Tibial artery (tissue), 4 donors: ENCODE measurements at places on chromosomes 6 and 20.

GRCh38 chr20:4729265-4729664 is 7.6 kb downstream of the PRND start:
- DNase-seq, result no peak
- H3K4me3 ChIP-seq, result no peak overlapping the region
- no peak overlapping the region for H3K27ac ChIP-seq
- no peaks in the 10 kb centered on the region for H3K36me3 ChIP-seq

- H3K4me3 ChIP-seq, result no peak overlapping the region
- no peaks in the 10 kb centered on the region for H3K4me1 ChIP-seq
- DNase-seq, result no peak
- no peak overlapping the region for H3K27ac ChIP-seq
- no peaks in the 10 kb centered on the region for H3K27me3 ChIP-seq
These were observed 643.8 kb downstream of the HDGFL1 start for GRCh38 chr6:23213193-23213592.

- H3K4me3 ChIP-seq, result no peak overlapping the region
- no peak overlapping the region for H3K27ac ChIP-seq
- H3K36me3 ChIP-seq, result no peaks in the 10 kb centered on the region
These were observed 104.9 kb upstream of the SYNDIG1 start for GRCh38 chr20:24364482-24364881.

GRCh38 chr6:47061309-47062300 is 19.5 kb upstream of the ADGRF1 start:
- no peak for DNase-seq
- H3K27me3 ChIP-seq, result no peaks in the 10 kb centered on the region
- no peak overlapping the region for H3K27ac ChIP-seq
- no peak overlapping the region for H3K4me3 ChIP-seq
- H3K36me3 ChIP-seq, result no peaks in the 10 kb centered on the region
- H3K4me1 ChIP-seq, result no peaks in the 10 kb centered on the region

DNA sequence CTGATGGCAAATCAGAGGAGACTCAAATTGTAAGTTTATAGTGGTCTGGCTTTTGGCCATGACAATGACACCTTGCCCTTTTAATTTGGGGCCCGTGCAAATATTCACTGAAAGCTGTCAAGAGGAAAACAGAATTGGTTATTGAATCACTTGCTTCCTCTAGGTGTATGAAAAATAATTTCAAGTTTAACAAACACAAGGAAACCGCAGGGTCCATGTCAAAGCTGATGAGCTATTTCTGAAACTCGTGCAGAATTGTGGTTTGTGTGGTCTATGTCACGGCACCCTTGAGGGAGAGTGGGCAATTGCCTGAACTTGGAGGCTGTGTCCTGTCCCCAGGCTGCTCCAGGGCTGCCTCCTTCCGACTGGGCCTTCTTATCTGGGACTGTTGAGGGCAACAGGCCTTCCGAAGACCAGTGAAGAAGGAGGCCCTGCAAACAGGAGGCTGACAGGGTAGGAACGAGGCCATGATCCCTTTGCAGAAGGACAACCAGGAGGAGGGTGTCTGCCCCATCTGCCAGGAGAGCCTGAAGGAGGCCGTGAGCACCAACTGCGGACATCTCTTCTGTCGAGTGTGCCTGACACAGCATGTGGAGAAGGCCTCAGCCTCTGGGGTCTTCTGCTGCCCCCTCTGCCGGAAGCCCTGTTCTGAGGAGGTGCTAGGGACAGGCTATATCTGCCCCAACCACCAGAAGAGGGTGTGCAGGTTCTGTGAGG is 788 bp downstream of the TRIM40 start:
- no peak overlapping the region for H3K4me3 ChIP-seq
- no peaks in the 10 kb centered on the region for H3K4me1 ChIP-seq
- H3K27me3 ChIP-seq, result peaks cover 45% of the 10 kb centered on the region

DNA sequence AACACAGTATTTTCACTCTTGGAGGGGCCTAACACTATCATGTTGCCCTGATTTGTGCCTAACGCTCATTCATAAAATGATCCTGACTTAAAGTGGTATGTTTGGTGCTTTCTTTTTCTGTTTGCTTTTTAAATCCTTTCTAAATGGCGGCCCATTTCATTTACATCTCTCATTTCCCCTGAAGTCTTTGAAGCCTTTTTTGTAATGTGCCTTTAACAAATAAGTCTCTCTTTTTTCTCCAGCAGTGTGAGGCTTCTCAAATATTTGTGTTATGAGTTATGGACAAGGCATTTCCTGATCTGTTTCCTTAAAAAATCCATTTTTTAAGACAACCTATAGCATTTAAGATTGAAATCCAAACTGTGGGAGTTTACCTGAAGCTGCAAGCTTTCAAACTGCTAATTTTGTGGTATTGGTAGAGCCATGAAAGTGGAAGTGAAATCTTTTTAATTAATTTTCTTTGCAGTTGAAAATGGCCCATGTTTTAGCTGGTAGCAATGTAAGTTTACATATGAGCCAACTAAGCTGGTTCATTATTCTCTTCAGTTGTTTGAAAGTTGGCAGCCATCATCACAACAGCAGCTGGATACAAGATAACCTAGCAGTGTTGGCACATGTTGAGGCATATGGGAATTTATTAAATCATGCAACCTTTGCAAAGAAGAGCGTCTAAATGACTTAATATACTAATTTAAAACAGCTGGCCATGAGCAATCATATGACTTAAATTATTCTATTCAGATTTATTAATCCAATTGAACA is 469.7 kb downstream of the CDKAL1 start:
- DNase-seq, result no peak
- peaks cover 33% of the 10 kb centered on the region for H3K4me1 ChIP-seq
- no peak overlapping the region for H3K27ac ChIP-seq
- no peak overlapping the region for H3K4me3 ChIP-seq

GRCh38 chr20:43755851-43756250 is 29.0 kb upstream of the GTSF1L start:
- H3K4me3 ChIP-seq, result no peak overlapping the region
- no peaks in the 10 kb centered on the region for H3K36me3 ChIP-seq
- H3K27ac ChIP-seq, result no peak overlapping the region

DNA sequence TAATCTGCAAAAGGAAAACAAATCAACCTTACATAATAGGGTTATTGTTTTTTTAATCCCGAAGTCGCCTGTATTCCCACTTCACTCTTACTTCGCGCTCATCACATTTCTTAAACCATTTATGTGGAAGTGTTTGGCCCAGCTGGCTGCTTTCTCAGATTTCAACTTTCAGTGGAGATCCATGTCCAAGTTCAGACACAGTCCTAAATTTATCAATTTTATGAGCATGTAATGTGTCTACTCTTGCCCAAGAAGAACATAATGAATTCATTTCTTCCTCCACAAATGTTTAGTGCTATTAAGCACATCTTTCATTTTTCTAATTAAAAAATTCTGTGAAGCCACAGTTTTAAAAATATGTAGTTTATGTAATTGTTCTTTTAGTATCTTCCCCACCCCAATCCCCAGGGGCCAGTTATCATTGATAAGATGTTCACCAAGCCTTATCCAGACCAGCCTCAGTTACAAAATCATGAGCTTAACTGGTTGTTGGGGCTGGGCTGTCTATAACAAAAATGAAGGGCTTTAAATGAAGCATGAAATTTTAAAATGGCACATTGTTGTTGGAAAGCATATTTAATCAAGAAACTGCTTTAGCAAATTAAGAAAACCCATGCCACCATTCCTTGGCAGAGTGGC is 151.7 kb downstream of the UST start:
- no peak overlapping the region for H3K4me3 ChIP-seq
- peak; percentile 44 for DNase-seq
- H3K36me3 ChIP-seq, result no peaks in the 10 kb centered on the region
- no peaks in the 10 kb centered on the region for H3K27me3 ChIP-seq
- H3K4me1 ChIP-seq, result no peaks in the 10 kb centered on the region

- H3K4me3 ChIP-seq, result no peak overlapping the region
- H3K36me3 ChIP-seq, result no peaks in the 10 kb centered on the region
- no peak for DNase-seq
These were observed 326.0 kb downstream of the PACRG start for GRCh38 chr6:163053667-163054344.

- H3K27ac ChIP-seq, result peak overlapping the region; percentile 15
- peak; percentile 87 for DNase-seq
- no peaks in the 10 kb centered on the region for H3K27me3 ChIP-seq
- no peak overlapping the region for H3K4me3 ChIP-seq
- peaks cover 27% of the 10 kb centered on the region for H3K4me1 ChIP-seq
- peaks cover 10% of the 10 kb centered on the region for H3K36me3 ChIP-seq
These were observed 9.9 kb downstream of the CYP21A2 start for GRCh38 chr6:32047855-32048766.

GRCh38 chr6:5072440-5072839 is 12.7 kb upstream of the PPP1R3G start:
- no peaks in the 10 kb centered on the region for H3K27me3 ChIP-seq

GRCh38 chr20:401682-402495 is 6.2 kb upstream of the RBCK1 start:
- H3K4me1 ChIP-seq, result no peaks in the 10 kb centered on the region
- H3K36me3 ChIP-seq, result no peaks in the 10 kb centered on the region
- DNase-seq, result no peak
- no peak overlapping the region for H3K4me3 ChIP-seq
- H3K27me3 ChIP-seq, result no peaks in the 10 kb centered on the region
- H3K27ac ChIP-seq, result no peak overlapping the region

GRCh38 chr6:33988121-33989015 is 157.5 kb downstream of the GRM4 start:
- H3K27me3 ChIP-seq, result no peaks in the 10 kb centered on the region
- H3K4me1 ChIP-seq, result no peaks in the 10 kb centered on the region
- H3K4me3 ChIP-seq, result no peak overlapping the region

GRCh38 chr6:120700001-120700400 is 634.3 kb downstream of the TBC1D32 start:
- H3K4me3 ChIP-seq, result no peak overlapping the region
- H3K27me3 ChIP-seq, result no peaks in the 10 kb centered on the region
- DNase-seq, result no peak
- H3K27ac ChIP-seq, result no peak overlapping the region

DNA sequence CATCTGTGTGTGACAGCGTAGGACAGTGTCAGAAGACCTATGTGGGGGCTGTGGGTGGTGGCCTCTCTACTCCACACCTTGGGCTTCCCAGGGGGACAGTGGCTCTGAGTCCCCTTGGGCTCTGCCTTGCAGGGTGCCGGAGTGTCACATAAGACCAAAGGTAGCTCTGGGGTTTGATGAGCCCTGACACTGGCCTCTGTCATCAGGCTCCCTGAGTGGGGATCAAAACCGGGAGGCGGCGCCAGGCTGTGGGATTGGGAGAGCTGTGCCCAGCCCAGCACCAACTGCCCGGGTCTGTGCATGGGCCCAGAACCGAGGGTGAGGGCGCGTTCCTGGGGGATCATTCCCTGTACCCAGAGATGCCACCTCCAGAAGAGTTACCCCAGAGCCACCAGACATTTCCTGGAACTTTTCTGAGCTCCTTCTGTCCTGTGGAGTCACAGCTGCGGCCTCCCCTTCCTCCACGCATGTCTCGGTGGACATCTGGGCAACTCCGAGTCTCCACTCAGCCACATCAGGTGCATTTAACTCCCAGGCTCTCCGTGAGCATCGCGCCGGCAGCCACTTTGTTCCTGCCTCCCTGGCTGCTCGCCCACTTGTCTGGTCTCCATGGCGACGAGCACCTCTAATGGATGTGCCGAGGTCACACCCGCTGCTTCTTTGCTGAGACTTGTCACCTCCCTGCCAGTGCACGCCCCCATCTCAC is 94.7 kb downstream of the TMEM242 start:
- H3K27ac ChIP-seq, result peak overlapping the region; percentile 63
- no peaks in the 10 kb centered on the region for H3K27me3 ChIP-seq
- H3K4me1 ChIP-seq, result peaks cover 81% of the 10 kb centered on the region

DNA sequence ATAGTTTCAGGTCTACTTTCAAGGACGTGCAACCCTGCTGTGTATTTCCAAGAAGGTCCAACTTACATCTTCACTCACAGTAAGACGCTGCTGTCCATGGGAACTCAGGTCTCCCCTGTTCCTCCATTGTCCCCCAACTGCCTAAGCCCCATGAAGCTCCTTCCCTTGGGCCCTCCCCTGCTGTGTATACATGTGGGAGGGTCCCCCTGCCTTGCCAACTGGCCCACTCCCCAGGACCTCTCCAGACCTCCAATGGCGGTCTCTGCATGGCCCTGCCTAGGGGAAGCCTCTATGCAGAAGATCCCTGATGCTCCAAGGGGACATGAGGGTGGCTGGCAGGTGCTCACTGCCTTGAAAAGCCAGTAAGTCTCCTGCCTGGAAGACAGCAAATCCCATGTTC is 186.7 kb upstream of the CST7 start:
- H3K4me3 ChIP-seq, result no peak overlapping the region
- no peaks in the 10 kb centered on the region for H3K36me3 ChIP-seq
- no peaks in the 10 kb centered on the region for H3K27me3 ChIP-seq
- no peaks in the 10 kb centered on the region for H3K4me1 ChIP-seq
- peak; percentile 34 for DNase-seq

- peaks cover 20% of the 10 kb centered on the region for H3K36me3 ChIP-seq
- H3K27ac ChIP-seq, result no peak overlapping the region
- H3K4me1 ChIP-seq, result no peaks in the 10 kb centered on the region
- H3K27me3 ChIP-seq, result no peaks in the 10 kb centered on the region
- no peak for DNase-seq
These were observed 281.5 kb downstream of the TSHZ2 start for GRCh38 chr20:53253668-53254067.

- no peak for DNase-seq
- H3K4me1 ChIP-seq, result no peaks in the 10 kb centered on the region
- no peaks in the 10 kb centered on the region for H3K36me3 ChIP-seq
- no peak overlapping the region for H3K4me3 ChIP-seq
- no peaks in the 10 kb centered on the region for H3K27me3 ChIP-seq
These were observed 83.6 kb upstream of the MYLIP start for GRCh38 chr6:16045238-16045637.

GRCh38 chr6:130105996-130106704 is 87.8 kb downstream of the L3MBTL3 start:
- H3K27ac ChIP-seq, result no peak overlapping the region
- H3K4me3 ChIP-seq, result no peak overlapping the region
- H3K36me3 ChIP-seq, result peaks cover 7% of the 10 kb centered on the region
- H3K27me3 ChIP-seq, result no peaks in the 10 kb centered on the region
- no peaks in the 10 kb centered on the region for H3K4me1 ChIP-seq

GRCh38 chr6:126625019-126625418 is 285.1 kb downstream of the CENPW start:
- H3K4me1 ChIP-seq, result no peaks in the 10 kb centered on the region
- no peak for DNase-seq
- no peak overlapping the region for H3K4me3 ChIP-seq
- no peaks in the 10 kb centered on the region for H3K36me3 ChIP-seq

- peaks cover 4% of the 10 kb centered on the region for H3K4me1 ChIP-seq
- H3K36me3 ChIP-seq, result no peaks in the 10 kb centered on the region
- H3K27me3 ChIP-seq, result no peaks in the 10 kb centered on the region
- peak overlapping the region; percentile 32 for H3K27ac ChIP-seq
These were observed 59.6 kb upstream of the QKI start for GRCh38 chr6:163354761-163355425.

DNA sequence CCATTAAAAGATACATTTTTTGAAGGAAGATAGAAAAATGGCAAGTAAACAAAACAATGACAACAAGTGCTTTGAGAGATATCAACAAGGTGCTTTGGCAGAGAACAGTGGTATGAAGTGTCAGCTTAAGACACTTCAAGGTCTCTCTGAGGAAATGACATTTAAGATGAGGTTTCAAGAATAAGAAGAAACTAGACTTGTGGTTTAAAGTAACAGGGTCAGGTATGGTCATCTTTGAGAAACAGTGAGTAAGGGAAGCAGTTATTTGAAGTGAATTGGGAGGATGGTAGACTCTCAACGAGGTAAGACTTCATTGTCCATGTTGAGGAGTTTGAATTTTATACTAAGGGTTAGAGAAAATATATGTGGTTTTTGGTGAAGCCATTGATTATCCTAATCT is 77.8 kb downstream of the SYCP2L start:
- no peak for DNase-seq
- H3K27ac ChIP-seq, result no peak overlapping the region
- no peaks in the 10 kb centered on the region for H3K36me3 ChIP-seq
- H3K4me3 ChIP-seq, result no peak overlapping the region
- H3K27me3 ChIP-seq, result no peaks in the 10 kb centered on the region
